ENCODE measurements at places on chromosomes 3 and 15.

DNA sequence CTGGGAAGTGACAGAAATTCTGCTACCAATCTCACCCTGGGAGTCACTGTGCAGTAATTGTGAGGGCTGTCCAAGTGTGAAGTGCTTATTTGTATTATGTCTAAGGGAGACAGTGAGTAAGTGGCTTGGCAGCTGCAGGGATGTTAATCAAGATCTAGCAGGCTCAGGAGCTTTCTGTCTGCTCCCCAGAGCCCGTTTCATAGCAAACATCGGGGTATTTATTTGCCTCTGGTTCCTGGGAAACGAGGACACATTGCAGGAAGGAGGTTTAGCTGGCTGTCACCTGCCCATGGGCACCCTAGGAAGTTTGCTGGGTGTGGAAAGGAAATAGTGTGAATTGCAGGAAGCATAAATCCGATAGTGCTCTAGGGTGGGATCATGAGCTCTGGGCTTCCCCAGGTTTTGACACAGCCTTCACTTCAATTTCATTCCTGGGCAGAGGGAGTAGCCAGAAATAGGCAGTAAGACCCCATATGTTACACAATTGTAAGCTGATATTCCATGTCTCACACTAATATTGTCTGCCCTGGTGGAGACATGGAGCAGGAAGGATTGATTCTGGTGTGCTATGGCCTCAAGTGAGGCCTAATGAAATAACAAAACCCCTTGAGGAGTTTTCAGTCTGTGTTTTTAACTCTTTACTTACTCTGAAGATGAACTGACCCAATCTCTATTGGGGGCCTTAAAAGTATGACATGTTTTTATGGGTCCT, 74.1 kb upstream of the MITF start:
- no peak for DNase-seq

DNA sequence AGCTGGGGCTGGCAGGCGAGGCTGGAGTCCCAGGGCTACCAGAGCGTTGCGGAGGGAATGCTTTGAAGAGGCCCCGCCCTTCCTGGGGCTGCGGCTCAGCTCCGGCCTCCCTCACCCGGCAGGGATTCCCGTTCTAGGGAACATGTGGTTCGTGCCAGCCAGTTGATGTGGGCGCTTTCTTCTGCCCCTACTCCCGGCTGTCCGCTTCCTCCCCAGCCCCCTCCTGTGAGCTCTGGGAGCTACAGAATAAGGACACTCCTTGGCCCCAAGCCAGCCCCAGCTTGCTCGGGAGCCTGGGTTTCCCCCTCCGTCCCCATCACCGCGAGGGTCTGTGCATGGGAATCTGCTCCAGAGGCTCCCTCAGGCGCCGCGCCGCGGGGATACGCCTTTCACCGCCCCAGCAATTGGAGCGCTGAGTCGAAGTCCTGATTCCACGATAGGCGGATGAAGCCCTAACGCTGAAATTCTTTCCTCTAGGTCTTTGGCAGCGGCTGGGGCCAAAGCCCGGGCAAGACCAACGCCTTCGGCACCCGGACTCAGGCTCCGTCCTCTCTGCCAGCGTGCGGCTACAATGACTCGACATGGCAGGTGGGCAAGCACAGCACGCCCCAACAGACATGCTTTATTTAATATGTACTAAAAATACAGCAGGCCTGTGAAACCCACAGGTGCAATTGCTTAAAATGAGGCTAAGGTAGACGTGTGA, 69.5 kb downstream of the KLF15 start:
- DNase-seq: no peak

DNA sequence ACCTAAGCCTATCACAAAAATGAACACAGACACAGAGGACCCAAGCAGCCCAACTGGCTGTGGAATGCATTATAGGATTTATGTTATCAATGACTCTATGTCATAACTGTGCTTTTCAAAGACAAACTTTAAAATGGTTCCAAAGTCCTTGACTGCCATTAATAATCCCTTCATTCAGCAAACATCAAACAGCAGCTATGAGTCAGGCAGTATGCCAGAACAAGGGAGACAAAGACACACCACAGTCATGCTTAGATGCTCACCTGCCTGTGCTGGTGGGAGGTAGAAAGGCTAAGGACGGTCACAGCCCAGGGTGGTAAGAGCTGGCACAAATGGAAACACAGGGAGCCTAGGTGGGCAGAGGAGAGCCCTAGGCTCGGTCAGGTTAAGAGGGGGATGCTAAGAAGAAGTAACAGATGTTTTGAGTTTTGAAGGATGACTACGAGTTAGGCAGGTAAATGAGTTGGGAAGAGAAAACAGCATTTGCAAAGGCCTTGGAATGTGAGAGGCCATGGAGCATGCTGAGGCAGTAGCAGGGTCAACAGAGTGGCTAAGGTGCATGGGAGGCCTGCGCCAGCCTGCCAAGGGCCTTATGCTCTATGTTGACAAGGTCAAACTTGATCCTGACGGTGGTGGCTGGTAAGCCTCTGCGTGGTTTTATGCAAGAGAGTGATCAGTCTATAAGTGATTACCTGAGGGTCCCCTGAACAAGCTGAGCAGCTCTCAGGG, 23.0 kb downstream of the NMNAT3 start:
- DNase-seq: no peak

GRCh38 chr3:9945358-9945757, 6.8 kb downstream of the PRRT3 start:
- DNase-seq: no peak

DNA sequence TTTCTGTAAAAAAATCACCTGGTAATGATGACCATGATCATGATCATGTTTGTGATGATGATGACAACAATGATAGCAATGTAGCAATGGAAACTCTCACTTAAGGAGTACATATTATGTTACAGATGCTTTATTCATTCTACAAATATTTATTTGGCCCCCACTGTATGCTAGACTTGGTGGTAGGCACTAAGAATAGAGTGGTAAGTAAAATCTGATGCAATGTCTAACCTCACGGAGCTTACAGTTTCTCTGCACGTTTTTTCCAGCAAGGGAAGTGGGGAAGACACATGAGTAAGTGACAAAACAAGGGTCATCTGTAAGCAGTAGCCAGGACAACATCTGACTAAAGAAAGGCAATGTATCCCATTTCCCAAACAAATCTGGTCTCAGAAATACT, 199.4 kb upstream of the MRPL3 start:
- no peak for DNase-seq

Measured in T-helper 2 cell (primary cell).